ENCODE measurements at places on chromosomes 13 and 19.
A peak's percentile ranks its signal among the peaks of the same experiment; 100 is the strongest.

DNA sequence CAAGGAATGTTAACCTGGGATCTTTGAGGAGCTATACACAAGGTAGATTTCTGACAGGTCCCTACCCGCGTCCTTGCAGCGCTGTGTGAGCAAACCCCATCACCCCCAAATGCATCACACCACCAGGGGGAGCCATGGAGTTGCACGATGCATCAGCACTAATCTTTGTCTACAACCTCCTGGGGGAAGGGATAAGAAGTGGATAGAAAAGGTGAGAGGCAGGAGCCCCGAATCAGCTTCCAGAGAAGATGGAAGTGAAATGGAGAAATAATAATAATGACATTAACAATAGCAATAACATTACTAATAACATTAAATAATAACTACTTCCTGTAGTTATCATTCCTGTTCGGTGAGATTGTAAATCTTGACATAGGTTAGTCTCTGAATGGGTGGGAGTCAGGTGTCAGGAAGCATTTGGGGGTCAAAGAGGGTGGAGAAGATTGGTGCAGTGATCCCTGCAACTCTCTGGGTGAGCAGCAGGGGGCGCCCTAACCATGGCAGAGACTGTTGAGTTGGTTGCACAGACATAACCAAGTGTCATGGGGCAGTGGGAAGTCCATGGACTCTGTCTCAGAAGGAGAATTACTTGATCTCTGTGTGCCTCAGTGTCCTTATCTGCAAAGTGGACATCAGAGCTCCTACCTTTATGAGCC is 16.5 kb downstream of the SIGLEC7 start:
- peak; percentile 83 for DNase-seq

GRCh38 chr13:25462301-25463125 is 90.7 kb downstream of the ATP8A2 start:
- DNase-seq, result no peak

DNA sequence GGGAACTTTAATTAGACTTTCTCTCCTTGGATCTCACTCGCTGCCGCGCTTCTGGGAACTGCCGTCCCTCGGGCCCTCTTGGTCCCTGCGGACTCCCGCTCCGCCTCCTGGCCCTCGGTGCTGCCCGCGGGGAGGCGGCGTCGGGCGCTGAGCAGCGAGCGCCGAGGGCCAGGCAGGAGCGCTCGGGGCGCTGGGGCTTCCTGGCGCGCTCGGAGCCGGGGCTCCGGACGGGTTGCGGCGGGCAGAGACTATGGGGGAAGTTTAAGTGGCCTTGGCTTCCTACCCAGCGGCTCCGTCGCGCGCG is 704 bp downstream of the CHST8 start:
- no peak for DNase-seq

DNA sequence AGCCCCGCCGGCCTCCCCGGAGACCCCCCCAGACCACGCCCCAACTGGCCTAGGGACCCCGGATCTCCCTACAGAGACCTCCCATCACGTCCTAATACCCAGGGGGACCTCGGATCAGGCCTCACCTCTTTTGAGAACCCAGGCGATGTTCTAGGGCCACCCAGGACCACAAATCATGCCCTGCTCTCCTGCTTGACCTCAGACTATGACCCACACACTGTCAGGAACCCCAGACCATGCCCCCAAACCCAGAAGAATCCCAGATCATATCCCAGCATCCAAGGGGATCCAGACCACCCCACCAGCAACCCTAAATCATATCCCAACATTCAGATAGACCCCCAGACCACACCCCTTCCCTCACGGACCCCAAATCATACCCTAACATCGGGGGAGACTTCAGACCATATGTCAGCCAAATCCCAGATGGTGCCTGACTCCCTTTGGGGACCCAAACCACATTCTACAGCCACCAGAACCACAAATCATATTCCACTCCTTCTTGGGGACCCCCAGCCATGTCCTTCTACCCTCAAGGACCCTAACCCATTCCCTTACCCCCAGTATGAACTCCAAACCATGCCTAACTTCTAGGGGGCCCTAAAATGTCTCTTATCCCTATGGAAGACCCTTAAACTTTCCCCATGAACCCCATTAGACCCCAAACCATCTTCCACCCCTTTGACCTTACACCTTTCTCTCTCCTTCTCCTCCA is 611 bp upstream of the LRFN1 start:
- DNase-seq, result no peak

- peak; percentile 83 for DNase-seq
These were observed at the start of gene PARP4 for GRCh38 chr13:24512197-24512907. PARP4 (minus strand) TSS chr13:24512778; CDS start chr13:24503776, 9,002 bp downstream.

GRCh38 chr19:37981785-37982475 is 74.9 kb downstream of the SIPA1L3 start:
- DNase-seq, result no peak

DNA sequence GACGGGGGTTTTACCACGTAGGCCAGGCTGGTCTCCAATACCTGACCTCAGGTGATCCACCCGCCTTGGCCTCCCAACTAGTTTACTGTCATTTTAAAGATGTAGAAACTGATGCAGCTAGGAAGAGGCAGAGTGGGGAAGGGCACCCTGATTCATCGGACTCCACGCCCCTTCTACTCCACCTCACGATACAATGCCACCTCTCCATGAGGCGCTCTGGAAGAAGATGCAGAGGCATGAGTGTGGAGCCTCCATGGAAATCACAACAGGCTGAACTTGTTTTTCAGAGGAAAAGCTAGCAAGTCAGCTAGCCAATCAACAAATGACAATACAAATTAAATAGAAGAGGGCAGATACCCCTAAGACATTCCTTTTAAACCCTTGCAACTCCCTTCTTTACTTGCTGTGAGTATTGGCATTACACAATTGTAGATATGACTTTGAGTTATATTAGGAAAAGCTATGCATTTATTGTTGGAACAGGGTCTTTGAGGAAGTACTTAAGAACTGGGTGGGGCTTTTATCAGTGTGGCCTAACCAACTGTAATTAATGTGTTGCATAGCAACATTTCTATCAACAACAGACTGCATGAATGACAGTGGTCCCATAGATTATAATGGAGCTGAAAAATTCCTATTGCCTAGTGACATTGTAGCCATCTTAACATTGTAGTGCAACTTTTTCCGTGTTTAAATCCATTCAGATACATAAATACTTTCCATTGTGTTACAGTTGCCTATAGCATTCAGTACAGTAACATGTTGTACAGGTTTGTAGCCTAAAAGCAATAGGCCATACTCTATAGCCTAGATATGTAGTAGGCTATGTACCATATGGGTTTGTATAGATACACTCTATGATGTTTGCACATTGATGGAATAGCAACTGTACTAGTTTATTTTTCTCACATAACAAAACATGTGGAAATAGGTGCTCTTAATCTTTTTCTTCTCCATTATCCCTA is 17.6 kb downstream of the WDFY2 start:
- DNase-seq, result no peak

DNA sequence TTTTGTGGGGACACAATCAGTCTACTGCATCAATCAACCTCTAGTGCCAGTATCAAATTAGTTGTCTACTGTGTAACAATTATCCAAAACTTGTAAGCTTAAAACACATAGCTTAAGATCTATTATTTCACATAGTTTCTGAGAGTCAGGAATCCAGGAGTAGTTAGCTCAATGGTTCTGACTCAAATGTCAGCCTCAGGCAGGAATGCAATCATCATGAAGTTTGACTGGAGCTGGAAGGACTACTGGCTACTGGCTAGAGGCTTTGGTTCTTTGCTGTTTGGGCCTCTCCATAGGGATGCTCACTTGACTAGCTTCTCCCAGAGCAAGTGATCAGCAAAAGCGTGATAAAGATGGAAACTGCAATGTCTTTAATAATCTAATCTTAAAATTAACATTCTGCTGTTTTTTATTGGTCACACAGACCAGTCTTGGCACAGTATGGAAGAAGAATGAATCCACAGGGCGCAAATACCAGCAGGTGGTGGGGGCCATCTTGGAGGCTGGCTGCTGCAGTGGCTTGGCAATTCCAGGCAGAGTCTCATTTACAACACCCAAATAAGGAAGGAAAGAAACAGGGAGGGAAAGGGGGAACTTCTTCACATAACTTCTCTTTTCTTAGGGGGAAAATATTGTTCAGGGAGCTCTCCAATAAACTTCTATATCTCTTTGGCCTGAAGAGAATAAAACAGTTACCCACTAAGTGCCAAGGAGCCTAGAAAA is 15.7 kb downstream of the CAB39L start:
- DNase-seq, result no peak

GRCh38 chr13:113947311-113948033 is 26.4 kb downstream of the C13orf46 start:
- no peak for DNase-seq

- DNase-seq, result no peak
These were observed 6.5 kb upstream of the LILRB2 start for GRCh38 chr19:54287456-54287855.

DNA sequence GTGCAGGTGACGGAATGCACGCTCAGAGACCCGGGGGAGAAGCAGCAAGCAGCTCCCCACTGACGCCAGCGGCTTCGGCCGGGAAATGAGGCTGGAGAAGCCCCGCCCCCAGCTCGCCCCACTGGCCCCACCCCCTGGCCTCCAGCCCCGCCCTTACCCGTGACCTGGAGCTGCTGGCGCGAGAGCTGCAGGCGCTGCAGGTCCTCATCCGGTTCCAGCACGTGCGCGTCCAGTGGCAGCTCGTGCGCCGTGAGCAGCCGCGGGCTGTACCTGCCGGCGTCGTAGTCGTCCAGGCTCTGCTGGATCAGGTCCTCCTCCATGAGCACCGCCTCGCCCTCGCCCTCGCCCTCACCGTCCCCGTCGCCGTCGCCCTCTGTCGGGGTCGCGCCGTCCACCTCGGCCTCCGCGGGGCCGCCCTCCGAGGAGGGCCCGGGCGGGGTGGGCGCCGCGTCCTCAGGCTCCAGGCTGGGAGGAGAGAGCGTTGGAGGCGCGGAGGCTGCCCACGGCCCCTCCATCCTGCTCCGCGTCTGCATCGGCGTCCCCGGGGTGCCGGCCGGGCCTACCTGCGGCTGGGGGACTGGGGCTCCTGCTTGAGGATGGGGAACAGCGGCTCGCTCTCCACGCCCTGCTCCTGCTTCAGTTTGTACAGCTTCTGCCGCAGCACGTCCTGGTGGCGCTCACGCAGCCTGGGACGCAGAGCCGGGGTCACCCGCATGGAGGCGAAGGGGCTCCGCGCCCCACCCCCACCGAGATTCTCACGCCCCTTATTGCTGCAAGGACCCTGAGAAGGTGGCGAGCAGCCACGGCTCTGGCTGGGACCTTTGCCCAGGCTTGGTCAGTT is 6.4 kb upstream of the TBXA2R start:
- DNase-seq, result no peak

- DNase-seq, result no peak
These were observed 288.1 kb downstream of the MTUS2 start for GRCh38 chr13:29108068-29108786.

GRCh38 chr19:33799476-33799875 is 2.8 kb downstream of the KCTD15 start:
- no peak for DNase-seq

GRCh38 chr13:30866677-30867076 is 39.4 kb upstream of the MEDAG start:
- DNase-seq, result no peak

- peak; percentile 68 for DNase-seq
These were observed 1.3 kb upstream of the FFAR1 start for GRCh38 chr19:35346193-35347052.

DNA sequence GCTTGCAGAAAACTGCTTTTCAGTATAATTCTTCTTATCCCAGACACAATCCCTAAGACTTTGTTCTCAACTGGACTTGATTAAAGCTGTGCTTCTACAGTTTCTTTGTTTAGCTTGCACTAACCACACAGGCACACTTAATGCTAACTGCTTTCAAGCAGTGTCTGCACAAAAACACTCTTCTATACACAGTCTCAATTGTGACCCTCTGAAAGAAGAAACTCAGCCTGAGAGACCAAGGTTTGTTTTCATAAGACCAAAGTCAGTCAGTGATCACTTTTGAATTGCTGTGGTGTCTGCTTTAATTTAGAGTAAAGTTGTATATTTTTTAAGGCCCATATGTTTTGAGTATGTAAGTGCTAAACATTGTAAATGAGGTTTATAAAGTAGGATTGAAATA is 431.2 kb downstream of the KCTD12 start:
- no peak for DNase-seq

DNA sequence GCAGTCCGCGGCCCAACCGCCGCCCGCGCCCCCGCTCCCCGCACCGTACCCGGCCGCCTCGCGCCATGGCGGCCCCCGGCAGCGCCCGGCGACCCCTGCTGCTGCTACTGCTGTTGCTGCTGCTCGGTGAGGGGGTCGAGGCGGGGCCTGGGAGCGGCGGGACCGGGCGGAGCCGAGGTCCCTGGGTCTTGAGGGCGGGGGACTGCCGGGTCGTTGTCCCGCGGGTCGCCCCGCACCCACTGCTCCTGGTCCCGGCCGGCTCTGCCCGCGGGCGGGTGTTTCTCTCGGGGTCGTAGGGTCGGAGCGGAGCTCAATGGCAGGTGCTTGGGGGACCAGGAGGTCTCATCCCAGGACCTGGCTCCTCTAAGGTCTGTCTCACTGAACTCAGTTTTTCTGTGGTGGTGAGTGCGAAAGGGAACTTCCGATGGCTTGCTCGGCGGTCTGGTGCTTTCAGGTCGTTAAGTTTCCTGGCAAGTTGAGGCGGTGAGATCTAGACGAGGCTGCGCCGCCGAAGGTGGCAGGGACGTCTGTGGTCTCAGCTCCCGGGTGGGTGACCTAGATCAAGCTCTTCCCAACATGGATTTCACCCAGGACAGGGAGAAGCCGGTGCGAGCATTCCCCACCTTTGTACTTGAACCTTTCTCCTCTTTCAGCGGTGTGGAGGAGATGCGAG is 467 bp downstream of the LAMP1 start:
- peak; percentile 53 for DNase-seq

DNA sequence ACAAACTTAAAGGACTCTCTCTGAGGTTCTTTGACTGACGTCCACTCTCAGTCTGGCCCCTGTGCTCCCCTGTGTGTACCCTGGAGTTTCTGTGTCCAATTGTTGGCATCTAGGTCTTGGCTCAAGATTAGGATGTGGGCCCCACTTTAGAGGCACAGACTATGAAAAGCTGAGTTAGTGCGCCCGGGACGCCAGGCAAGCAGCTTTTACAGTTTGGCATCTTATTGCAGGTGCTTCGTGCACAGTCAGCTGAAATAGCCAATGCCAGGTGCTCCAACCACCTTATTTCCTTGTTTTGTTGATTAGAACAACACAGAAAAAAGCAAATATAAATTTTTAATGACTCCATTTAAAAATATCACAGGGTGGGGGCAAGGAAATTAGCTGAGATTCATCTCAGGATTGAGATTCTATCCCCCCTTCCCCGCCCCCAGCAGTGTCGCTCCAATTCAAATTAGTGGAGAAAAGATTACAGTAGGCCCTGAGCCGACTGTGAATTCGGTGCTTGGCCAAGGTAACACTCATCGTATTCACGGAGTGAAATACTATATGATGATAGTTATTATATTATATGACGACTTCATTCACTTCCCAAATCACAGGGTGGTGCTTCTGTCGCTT is 4.3 kb downstream of the SOX1 start:
- DNase-seq, result no peak

GRCh38 chr19:3358689-3359014 is 7.7 kb upstream of the NFIC start:
- DNase-seq, result no peak

DNA sequence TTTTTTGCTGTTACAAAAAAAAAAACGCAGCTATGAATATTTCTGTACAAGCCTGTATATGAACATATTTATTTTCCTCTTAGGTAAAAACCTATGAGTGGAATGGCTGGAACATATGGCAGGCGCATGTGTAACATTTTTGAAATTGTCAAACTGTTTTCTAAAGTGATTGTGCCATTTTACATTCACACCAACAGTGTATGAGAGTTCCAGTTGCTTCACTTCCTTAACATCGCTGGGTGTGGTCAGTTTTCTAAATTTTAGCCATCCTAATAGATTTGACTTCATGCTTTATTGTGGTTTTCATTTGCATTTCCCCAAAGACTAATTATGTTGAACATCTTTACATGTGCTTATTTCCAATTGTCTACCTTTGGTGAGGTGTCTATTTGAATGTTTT is 306.8 kb downstream of the KCNRG start:
- DNase-seq, result no peak
